ENCODE measurements at places on chromosomes 3 and 15.

DNA sequence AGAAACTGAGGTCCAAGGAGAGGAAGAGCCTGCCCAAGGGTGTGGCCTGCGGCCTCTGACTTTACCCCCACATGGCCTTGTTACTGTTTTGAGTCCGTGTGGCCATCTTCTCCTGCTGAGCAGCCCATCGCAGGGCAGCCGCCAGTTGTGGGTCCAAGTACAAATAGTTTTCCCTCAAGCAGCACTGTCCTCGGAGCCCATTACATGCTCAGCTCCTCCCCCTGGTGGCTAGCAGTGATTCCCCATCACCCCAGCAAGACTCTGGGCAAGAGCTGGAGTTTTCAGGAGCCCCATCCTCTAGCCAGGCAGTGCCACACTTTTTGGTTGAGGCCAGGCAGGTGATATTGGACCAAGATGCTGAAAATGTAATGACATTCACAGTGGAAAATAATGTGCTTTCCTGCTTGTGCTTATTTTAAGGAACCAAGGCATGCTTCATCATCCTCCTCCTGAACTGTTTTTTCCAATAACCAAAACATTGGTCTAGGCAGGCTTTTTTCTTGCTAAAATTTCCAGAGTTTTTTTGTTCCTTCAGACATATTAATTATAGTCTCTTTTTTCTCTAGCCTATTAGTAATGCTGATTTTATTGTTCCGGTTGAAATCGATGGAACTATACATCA lies 23.2 kb upstream of the VILL start:
- DNase-seq, result peak; percentile 52

GRCh38 chr15:35937380-35937779 lies 391.4 kb upstream of the DPH6 start:
- no peak for DNase-seq

GRCh38 chr3:196634224-196634623 lies 5.3 kb upstream of the NRROS start:
- DNase-seq, result no peak

GRCh38 chr15:87245592-87245991 lies 1010.9 kb downstream of the NTRK3 start:
- DNase-seq, result no peak

DNA sequence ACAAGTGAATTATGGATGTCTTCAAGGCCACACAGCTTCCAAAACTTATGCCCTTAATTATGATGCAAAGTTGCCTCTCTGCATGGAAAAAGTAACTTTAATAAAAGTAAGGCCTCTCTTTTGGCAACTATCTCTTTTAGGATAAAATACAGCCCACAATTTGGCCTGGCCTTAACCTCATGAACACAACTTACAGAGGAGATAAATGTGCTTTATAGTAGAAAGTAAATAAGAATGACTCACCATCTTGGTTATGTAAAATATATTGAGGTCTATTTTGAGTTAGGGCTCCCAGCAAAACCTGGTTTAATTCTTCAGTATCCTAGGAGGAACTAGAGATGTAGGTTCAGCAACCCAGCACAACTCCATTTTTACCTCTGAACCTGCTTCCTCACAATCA lies 164.0 kb downstream of the ROBO2 start:
- no peak for DNase-seq

DNA sequence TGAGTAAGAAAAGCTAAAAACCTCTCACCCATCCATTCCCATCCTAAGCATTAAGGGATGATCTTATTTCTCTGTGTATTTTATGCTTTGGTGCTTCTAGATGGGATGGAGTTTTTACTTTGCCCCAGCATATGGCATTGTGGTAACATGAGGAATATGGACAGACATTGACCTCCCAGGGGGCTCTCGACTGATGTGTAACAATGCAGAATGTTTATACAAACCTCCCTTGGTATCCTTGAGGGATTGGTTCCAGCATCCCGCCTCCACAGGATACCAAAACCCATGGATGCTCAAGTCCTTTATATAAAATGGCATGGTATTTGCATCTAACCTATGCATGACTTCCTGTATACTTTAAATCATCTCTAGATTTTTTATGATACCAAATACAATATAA lies 21.6 kb downstream of the PDIA5 start:
- no peak for DNase-seq

DNA sequence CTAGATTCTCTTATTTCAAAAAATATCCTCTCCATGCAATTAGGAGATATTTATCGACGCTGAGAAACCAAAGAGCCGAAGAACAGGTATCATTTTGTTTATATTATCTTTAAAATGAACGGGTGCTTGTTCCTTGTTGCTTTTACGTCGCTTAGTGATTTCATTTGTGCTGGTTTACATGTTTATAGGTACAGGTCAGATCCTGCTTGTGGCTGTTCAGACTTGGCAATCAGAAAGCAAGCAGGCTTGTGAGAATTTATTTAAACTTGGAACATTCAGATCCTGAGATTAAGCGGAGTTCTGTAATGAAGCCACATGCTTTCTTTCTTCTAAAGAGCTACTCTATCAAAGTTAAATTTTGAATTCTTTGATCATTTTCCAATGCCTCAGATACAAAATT lies 43.0 kb upstream of the ATP2C1 start:
- no peak for DNase-seq

DNA sequence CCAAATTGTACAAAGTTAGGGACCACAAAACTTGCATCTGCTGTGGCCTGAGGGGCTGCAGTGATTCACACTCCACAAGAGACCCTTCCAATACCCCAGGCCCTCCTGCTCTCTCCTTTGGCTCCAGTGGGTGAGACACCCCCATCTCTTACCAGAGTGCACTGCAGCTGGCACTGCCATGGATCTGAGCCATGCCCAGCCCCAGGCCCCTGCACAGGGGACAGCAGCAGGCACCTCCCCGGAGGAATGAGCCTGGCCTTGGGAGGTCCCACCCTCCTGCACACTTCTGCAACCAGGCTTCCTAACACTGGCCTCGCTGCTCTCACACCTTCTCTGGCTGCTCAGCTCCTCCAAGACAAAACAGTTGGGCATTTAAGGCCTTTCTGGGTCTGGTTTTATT lies 16.3 kb upstream of the TSPAN3 start:
- DNase-seq, result no peak
